Effector CD8-positive, alpha-beta T cell (primary cell): ENCODE measurements at places on chromosomes 11 and 22.

GRCh38 chr22:20092477-20092854 is 12.4 kb downstream of the DGCR8 start:
- no peak for DNase-seq

DNA sequence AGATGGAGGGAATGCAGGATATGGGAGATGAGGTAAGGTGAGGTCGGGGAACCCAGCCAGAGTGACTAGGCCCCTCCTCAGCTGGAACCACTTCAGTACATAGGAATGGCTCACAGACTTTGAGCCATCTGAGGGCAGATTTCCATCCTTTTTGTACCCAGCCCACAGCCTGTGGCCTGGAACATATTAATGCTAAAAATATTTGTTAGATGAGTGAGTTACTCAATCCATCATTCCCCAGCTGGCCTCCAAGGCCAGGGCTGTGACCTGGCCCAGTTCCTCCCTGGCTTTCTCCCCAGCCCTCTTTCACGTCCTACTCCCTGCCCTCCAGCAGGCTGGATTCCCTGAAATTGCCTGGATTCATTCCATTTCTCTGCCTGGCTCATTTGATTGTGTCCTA is 57.2 kb upstream of the PRDM11 start:
- no peak for DNase-seq

GRCh38 chr11:8747173-8747572 is 64.6 kb downstream of the RPL27A start:
- no peak for DNase-seq

DNA sequence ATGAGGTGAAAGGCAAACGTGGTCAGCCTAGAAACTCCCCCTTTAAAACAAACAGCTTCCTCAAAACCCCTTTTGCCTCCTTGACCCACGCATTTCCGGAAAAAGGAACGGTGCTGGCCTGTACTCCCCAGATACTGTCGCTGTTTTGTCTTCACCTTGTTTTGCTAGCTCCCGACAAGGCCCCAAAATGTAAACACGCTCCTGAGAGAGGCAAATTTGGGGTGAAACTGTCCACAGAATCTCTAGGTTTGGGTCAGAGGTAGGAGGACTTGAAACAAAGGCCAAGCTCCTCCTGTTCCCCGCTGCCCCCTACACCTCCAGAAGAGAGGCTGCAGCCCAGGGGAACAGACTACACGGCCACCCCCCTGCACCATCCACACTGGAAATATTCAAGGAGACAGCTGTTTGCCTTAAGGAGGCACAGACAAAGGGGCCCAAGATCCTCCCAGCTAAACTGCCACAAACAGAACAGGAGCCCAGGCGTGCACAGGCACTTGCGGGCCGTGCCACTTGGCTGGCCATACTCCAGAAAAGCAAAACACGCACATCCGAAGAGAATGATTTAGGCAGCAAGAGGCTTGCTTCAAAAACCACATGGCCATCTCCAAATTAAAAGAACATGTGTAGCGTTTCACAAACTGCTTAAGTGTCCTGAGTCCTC is 160.5 kb upstream of the GRK3 start:
- no peak for DNase-seq

GRCh38 chr22:19656541-19657251 is 57.6 kb upstream of the SEPTIN5 start:
- no peak for DNase-seq

DNA sequence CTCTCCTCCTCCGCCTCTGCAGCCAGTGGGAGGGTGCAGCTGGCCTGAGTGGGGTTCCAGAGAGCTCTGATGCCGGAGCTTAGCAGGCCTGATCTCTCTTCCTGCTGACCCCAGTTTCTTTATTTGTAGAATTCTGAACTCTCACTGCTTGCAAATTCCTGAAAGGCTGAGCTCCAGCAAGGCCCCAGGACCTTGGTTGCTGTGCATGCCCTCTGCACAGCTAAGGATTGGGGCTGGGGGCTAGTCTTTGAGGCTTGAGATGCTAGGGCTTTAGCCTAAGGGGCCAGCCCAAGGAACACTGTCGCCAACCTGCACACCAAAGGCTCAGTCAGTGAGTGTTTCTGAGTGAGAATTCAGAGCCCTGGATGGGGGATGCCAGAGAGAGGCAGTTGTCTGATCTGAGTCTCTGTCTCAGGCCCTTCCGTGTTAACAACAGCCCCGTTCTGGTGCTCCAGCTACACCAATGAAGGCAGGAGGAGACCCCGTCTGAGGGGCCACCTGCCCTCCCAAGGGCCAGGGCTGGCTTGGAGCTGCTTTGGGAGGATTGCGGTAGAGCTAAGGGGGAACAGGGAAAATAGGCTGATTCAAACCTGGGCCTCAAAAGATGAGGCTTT is 106.0 kb upstream of the LMO1 start:
- no peak for DNase-seq

GRCh38 chr22:39970742-39971141 is 10.5 kb downstream of the TMA7B start:
- no peak for DNase-seq

- DNase-seq: no peak
These were observed 296.2 kb downstream of the CNTN5 start for GRCh38 chr11:99316776-99317520.

DNA sequence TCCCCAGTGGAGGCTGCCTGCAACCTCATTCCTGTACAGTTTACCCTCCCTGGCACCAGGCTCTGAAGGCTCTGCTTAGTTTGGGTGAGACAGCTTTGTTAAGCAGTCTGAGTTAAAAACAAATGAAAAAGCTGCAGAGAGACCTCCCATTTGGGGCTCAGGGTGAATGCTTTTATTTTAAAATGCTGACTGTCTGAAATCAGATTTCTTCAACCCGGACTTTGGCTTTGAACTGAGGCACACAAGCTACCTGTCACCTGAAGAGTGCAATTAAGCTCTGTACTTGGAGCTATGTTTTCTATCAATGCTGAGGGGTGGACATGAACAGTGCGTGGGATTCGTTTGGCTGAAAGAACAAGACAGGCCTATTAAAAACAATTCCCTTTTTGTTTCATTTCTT is 217.5 kb upstream of the SORL1-AS1 start:
- DNase-seq: no peak
